ENCODE measurements at places on chromosomes 13 and 19.

DNA sequence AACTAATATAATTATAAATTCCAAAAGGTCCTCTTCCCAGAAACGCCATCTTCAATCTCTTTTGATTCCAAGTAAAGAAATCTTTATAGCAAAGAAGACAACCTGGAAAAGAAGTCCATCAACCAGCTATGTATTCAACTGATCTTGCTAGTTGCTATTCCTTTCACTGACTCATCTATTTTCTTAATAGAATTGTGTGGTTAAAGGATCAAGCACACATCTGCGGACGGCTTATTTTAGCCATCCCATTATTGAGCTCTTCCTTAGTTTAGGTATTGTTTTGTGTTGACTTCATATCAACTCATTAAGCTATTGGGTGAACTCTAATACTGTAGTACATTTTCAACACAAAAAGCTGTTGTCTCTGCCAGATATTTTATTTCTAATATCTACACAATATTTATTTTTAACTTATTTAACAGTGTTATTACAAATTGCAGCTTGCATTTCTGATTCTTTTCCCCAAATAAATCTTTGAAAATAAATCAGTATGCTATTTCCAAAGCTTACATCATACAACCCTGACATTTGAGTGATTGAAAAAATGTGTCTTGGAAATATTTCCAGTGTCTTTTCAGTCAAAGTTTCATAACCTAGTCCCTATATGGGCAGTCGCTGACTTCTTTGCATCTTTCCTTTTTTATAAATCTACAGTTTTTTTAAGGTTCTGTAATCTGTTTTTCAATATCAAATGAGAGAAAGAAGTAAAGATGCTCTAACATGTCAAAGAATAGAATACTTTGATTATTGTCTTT is 158.8 kb upstream of the SPRY2 start:
- DNase-seq, result no peak

DNA sequence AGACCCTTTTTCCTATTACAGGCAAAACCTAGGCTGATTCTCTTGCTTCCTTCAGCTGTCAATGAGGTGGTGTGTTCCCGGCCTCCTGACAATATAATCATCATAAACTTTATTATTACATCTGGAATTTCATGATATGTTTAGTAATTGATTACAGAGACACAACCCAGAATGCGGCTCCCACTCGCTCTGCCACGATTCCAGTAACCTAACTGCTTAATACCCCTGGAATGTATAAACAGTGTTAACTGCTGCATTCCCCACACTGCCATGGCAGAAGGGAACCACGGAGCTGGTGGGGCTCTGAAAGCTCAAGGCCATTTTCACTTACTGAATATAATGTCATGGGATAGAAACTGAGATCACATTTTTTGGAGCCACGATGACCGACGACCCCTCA is 17.1 kb downstream of the TSHZ3 start:
- no peak for DNase-seq

DNA sequence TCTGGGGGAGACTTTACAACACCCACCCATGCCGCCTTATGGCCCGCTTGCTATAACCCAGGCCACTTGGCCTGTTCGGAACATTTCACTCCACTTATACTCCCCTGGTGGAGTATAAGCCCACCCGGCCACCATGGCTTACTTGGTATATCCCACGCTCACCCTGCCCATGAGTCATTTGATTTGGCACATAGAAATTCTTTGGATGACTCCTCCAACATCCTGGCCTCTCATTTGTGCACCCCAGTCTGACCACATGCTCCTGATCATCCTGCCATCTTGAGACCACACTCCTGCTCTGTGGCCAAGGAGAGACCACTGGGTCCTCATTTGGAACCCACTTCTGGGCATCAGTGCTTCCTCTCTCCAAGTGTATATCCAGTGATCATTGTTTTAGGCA is 5.2 kb downstream of the SPACA6 start:
- DNase-seq, result no peak

DNA sequence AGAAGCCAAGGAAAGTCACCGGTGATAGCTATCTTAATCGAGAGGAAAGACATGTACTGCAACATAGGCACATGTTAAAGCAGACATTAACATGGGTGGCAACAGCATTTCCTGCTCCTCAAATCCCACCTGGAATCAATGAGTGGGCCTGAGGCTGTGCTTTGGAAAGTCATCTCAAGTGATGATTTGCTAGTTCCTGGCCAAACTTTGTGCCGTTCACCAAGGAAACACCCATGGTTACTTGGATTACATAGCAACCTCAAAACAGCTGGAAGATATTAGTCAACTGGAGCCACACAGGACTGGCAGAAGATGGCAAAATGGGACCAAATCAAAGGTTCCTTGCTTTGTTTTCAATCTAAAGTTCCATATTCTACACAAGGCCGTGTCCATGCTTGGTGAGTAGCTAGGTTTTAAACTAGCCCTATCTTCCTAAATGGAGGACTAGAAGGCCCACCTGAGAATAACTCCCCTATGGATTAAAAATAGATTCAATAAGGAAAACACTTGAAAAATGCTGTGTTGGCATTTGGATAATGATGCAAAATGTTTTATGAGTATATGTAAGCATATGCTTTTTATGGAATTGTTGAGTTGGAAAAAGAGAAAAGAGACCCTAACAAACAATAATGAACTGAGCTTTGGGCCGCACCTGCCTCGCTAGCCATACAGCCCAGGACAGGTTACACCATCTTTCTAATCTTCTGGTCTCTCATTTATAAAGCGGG is 144.5 kb downstream of the RGCC start:
- no peak for DNase-seq

- DNase-seq, result no peak
Observed at GRCh38 chr13:25699600-25699999, 327.8 kb downstream of the ATP8A2 start.

- no peak for DNase-seq
Observed at GRCh38 chr13:108987944-108988343, 358.5 kb downstream of the MYO16 start.

- DNase-seq, result no peak
Observed at GRCh38 chr13:72617186-72617585, 110.2 kb downstream of the MZT1 start.

DNA sequence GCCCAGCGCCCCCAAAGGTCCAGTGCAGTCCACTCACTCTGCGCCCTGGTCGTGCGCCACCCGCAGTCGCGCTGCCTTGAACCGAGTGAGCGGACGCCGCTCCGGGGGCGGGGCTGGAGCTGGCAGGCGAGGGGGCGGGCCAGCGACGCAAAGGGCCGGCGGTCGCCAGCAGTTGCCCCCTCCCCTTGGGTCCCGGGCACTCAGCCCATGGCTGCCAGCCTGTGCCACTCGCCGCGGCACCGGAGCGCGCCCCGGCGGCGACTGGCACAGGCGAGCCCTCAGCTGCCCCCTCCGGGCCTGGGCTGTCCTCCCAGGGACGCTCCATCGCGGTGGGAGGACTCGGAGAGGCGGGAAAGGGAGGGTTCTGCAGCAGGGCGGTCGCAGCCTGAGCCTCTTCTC is at the start of gene S1PR5:
TSS of gene S1PR5 (minus strand) at position 87 of the 399 bp plus-strand sequence. CDS start 2,436 bp downstream, outside the sequence.
- no peak for DNase-seq

- DNase-seq, result no peak
Observed at GRCh38 chr19:39936020-39936419, 1.6 kb upstream of the FCGBP start.

All from CD4-positive, alpha-beta T cell treated with Interleukin-12 subunit alpha and Interleukin-12 subunit beta, for 1 hour (primary cell).